ENCODE measurements at places on chromosomes 4 and X. TPM values are rescaled to one million over a fixed set of nuclear protein-coding genes. Genes with fewer than 3 reads are reported as not detected.
A peak's percentile ranks its signal among the peaks of the same experiment; 100 is the strongest.

The MAGEH1 gene
- 16.6 TPM for total RNA-seq

DNA sequence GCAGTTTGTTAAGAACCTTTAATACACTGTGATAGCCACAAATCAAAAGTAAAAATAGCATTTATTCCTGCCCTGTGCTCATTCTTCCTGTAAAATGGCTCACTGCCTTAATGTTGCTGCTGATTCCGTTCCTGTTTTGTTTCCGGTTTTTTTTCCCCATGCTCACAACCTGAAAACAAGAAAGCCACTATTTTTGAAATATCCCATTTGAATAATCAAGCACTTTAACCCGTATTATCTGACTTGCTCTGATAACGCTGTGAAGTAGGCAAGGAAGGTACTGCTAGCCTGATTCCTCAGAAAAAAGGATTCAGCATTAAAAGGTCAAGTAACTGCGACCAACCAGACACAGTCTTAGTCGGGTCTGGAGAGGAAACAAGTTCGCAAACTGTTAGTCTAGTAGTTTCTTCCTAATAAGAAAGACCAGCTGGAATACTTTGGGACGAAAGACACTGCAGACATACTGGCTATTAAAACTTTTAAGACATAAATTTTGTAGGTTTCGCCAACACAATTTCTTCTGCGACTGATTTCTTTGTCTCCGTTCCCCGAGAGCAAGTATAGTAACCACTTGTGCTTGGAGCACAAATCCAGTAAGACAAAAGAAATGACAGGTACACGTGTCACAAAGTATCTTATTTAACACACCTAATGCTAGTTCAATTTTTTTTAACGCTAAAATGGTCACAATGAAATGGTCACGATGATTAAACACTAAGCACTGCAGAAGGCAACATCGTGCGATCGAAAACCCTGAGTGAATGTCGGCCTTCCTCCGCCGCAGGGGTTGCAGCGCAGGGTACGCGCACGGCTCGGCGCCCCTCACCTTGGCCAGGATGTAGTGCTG lies 802 bp downstream of the COX18 start:
- DNase-seq = peak; percentile 74

The RBBP7 gene
- 136 TPM for total RNA-seq

The TCEAL7 gene
- total RNA-seq = not detected

DNA sequence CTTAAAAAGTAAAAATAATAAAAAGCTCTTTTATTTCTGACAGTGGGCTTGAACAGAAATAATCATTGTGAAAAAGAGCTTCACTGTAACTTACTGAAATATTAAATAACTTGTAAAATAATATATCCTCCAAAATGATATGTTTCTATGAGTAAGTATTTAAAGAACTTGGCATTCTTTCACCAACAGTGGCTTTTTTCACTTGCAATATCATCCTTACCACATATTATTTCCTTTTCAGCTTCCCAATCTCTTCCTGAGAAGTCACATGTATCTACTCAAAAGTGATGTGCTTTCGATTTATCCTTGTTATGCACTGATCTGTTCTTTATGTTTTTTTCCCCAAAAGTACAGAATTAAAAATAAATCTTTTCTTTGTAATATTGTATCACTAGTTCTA lies 2.2 kb upstream of the PCDH18 start:
- DNase-seq = no peak

The NMU gene
- total RNA-seq = not detected

The ZNF518B gene
- total RNA-seq = 22.9 TPM

DNA sequence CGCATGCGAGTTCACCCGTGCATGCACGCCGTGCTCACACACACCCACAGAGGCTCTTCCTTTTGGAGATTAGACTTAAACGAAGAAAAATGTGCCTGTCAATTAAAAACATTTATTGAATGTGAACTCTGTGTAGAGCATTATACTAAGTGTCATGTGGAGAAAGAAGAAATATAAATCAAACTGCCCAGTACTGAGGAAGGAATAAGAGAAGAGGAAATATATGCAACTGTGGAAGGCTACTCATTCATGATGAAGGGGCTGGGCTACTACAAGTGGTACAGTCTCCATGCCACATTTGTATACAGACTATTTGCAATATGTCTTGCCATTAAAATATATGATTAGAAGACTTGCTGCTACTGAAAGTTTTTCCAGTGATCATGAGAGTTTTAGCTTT lies 714.7 kb downstream of the DMD start:
- no peak for DNase-seq

The TLR6 gene
- 1.1 TPM for total RNA-seq

GRCh38 chr4:8085491-8086117 lies 73.0 kb downstream of the ABLIM2 start:
- no peak for DNase-seq

DNA sequence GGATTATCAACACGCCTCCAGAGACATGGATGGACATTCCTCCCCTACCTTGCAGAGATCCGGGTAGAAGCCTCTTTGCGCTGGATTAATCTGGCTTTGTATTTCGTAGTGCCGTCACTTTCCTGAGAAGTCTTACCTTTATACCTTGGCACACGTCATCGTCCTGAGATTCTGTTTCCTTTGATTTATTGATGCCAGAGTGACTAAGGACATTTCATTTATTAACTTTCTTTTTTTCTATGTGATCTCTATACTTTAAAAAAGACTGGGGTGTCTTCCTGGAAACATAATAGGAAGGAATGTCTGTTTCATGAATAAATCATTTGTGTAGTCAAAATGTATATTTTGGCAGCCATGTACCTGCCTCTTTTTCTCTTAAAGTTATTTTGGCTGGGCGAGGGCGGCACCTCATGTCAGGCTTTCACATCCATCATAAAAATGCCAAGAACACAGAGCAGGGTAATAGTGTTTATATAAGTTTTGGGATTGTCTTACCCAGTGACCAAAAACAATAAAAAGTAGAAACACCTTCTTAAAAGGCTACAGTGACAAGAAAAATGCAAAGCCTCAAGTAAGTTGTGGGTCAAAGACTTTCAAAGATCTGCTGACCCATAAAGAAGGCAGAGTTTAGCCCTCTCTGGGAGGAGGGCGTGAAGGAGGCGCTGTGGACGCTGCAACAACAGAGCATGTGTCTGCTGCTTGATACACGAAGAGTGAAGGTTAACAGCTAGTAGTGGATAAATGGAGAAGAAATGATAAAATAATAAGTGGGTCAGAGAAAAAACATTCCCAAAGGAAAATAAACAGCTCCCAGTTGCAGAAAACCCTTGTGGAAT lies 124.4 kb downstream of the SHROOM3 start:
- no peak for DNase-seq

DNA sequence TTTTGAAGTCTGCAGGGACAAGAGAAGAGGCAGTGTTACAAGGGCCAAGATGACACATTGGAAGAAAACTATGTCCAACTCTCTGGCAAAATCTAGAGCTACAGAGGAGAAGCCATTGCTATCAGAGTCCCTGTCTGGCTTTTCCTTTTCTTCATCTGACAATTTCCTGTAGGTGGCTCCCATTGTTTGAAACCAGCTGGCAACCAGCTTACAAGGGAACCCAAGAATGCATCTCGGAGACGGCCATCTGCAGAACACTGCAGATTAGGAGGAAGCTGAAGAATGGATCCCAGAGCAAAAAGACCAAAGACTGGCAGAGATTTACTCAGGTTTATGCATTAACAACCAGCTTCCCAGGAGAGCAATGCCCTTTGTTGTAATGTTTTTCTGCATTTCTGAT lies 216.2 kb upstream of the CTSO start:
- no peak for DNase-seq

DNA sequence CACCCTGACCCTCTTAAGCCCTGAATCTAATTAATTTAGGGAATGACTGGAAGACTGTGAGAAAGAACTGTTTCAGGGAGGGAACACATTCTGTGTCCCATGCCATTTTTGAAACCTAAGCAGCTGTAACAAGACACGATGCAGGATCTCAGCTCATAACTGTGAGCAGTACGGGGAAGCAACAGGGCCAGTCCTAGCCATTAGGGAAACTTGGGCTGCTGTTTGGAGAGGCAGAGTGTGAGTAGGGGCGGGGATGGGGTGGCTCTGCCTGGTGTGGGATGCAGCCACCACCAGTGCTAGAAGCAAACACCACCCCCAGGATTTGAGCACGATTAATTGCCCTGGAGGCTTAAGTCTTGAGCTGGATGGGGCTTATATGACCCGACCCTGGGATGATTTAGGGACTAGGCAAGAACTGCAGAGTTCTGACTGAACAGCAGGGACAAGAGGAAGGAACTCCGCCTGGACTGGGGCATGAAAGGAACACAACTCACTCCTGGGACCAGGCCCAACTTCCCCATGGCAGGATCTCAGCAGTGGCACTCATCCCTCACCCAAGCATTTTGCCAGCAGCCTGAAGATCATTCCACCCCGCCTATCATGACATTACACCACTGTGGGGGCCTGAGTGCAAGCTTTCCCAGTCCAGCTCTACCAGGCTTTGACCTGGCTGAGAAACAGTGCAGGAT lies 43.1 kb downstream of the ATRX start:
- DNase-seq = no peak

GRCh38 chr4:146524663-146525062 lies 2.9 kb upstream of the SLC10A7 start:
- no peak for DNase-seq

The CRLF2 gene
- total RNA-seq = 0.95 TPM

The SSX5 gene
- total RNA-seq = not detected

DNA sequence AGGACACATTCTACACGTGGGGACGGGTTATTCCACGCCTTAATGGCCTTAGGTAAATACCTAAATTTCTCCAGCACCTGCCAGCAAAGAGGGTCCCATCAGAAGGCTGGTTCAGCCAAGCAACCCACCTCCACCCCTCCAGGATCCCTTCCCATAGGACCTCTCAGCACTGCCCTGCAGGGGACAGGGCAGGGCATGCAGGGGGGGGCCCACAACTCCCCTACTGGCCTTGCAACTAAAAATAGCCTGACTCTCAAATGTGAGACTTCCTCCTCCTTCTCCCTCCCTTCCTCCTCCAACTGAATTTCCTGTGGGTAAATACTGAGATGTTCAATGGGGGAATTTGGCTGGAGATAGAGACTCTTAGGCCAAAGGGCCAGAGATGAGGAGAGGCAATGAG lies 6.3 kb downstream of the LAS1L start:
- no peak for DNase-seq
